ENCODE measurements at places on chromosomes 3 and 15. TPM values are rescaled to one million over a fixed set of nuclear protein-coding genes. Genes with fewer than 3 reads are reported as not detected.

Gene CCDC39
- total RNA-seq = not detected

Gene SPTSSB
- total RNA-seq = not detected

Gene SOX14
- not detected for total RNA-seq

Gene ALPK3
- 36.2 TPM for total RNA-seq

Gene MYEF2
- 54.8 TPM for total RNA-seq

Gene MYRIP
- total RNA-seq = 11.9 TPM

Gene GRAMD1C
- total RNA-seq = 17.0 TPM

Gene GOLGA8G
- total RNA-seq = not detected

Gene ACOX2
- 1.5 TPM for total RNA-seq

Gene RBP2
- not detected for total RNA-seq

Gene SCN5A
- total RNA-seq = 13.1 TPM

GRCh38 chr3:187995043-187995400 lies 158.9 kb upstream of the LPP start:
- DNase-seq = no peak

- no peak for DNase-seq
Measured at GRCh38 chr3:109995377-109995776, 658.0 kb upstream of the DPPA4 start.

GRCh38 chr3:31010491-31010890 lies 116.0 kb upstream of the GADL1 start:
- DNase-seq = peak; percentile 77

DNA sequence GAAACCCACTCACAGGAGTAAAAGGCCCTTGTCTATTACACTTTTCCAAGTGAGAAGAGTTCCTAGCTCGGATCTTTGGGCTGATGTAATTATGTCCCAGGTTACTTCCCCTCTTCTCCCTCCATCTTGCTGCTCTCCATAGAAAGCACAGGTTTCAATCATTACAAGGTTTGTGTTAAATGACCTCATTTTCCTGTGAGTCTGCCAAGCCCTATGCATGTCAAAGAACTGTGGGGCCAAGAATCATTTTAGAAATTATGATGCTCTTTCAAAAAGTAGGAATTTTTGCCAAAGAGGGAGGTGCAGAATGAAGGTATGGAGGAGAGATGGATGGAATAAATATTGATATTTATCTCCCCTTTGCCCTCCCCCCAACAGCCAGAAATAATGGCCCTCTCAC lies 129.3 kb upstream of the TPM1 start:
- no peak for DNase-seq

GRCh38 chr3:118239253-118239652 lies 795.4 kb downstream of the IGSF11 start:
- no peak for DNase-seq

GRCh38 chr3:152443212-152444023 lies 174.7 kb downstream of the MBNL1 start:
- DNase-seq = peak; percentile 42

GRCh38 chr15:49212897-49213296 lies 42.9 kb downstream of the GALK2 start:
- DNase-seq = no peak

DNA sequence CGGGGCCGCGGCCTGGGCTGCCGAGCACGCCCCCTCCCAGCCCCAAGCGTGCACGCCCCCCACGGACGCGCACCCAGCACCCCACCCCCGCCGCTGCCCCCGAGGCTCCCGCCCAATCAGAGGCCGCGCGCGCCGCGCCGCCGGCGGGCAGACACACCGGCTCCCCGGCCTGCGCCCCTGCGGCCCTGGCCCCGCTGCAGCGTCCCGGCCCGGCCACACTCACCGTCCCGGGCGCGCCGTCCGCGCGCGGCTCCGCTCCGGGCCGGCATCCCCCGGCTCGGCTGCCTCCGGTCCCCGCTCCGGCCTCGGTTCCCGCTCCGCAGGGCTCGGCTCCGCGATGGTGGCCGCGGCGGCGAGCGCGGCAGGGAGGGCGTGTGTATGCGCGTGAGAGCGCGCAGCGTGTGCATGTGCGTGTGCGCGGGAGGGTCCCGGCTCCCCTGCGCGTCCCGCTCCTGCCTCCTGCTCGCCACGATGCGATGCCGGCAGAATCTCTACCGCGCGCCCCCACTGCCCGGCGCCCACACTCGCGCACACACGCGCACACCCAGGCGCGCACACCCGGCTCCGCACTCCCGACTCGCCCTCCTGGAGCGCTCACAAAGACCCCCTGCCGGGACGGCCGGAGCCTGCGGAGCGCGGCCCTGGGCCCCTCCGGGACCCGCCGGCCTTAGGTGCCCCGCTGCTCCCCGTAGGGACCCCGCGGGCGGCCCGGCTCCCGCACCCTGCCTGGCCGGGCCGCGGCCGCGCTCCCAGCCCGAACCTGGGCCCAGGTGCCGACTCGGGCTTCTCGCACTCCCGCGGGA lies 186.5 kb upstream of the LINGO1 start:
- DNase-seq = no peak

GRCh38 chr15:27847775-27848710 lies 251.1 kb downstream of the OCA2 start:
- no peak for DNase-seq

- DNase-seq = no peak
Measured at GRCh38 chr15:52109559-52110451, 2.8 kb downstream of the BCL2L10 start.

- no peak for DNase-seq
Measured at GRCh38 chr3:140467104-140467577, 210.7 kb upstream of the TRIM42 start.

- peak; percentile 88 for DNase-seq
Measured at GRCh38 chr15:39595338-39596221, 14.7 kb downstream of the THBS1 start.

- DNase-seq = no peak
Measured at GRCh38 chr15:41903782-41904181, 9.9 kb upstream of the SPTBN5 start.

GRCh38 chr3:2098398-2099027 lies at the start of gene CNTN4:
Gene CNTN4, plus strand, starts transcription at chr3:2098866.
- DNase-seq = no peak

DNA sequence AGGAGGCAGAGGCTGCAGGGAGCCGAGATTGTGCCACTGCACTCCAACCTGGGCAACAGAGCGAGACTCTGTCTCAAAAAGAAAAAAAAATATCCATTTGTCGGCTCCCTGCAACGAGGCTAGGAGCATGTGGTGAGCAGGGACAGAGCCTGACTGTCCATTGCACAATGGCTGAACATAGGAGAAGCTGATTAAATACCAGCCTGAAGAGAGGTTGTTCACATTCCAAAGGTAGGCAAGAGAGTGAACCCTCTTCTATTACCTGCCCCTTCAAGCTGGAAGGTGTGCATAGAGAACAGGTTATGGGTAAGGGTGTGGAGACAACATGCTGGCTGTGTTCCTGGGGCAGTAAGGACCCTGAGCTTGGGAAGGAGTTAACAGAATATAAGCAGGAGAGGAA lies 78.7 kb downstream of the DAPK2 start:
- no peak for DNase-seq

DNA sequence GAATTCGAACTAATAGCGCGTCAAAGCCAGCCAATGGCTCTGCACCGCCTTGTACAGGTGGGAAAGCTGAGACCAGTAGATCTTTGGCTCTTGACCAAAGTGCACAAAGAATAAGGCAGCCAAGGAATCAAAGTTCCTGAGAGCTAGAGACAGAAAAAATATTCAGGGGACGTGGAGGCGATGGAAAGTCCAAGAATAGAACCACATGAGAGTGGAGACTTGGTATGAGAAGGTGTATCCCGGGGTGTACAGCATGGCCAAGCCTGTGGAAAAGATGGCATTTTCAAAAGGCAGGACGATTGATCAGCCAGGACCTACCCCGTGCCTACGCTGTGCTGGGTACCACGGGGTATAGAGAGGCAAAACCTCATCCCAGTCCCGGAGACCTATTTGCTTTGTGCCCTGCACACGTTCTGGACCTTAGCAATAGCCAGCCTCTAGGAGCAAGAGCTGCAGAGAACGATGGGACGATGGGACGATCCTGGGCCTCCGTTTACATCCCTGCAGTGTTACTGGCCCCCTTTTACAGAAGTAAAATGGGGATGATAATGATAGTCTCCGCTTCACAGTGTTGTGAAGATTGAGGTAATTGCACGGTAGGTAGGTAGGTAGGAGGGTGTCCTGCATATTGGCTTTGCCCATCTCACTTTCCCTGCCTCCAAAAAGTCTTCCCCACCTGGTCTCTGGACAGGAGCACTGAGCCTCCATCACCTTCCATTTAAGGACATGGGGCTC lies 583 bp upstream of the RBSN start:
- DNase-seq = no peak

DNA sequence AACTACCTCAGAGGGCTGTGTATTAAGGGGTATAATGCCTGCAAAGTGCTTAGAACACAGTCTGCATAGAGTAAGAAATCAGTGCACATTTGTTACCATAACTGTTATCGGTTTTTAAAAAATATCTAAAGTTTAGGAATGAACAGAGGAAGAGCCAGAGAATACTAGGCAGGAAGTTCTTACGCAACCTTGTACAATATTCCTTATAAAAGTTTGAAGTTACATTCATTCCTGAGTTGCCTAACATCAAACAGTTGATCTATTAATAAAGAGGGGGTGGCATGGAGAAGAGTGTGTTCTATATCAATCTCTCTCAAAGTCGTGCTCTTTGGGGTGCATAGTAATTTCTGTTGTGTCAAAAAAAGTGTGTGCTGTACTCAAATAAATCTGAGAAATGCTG lies 22.0 kb upstream of the PHLDB2 start:
- no peak for DNase-seq

GRCh38 chr3:3038201-3038991 lies 71.8 kb downstream of the IL5RA start:
- no peak for DNase-seq

DNA sequence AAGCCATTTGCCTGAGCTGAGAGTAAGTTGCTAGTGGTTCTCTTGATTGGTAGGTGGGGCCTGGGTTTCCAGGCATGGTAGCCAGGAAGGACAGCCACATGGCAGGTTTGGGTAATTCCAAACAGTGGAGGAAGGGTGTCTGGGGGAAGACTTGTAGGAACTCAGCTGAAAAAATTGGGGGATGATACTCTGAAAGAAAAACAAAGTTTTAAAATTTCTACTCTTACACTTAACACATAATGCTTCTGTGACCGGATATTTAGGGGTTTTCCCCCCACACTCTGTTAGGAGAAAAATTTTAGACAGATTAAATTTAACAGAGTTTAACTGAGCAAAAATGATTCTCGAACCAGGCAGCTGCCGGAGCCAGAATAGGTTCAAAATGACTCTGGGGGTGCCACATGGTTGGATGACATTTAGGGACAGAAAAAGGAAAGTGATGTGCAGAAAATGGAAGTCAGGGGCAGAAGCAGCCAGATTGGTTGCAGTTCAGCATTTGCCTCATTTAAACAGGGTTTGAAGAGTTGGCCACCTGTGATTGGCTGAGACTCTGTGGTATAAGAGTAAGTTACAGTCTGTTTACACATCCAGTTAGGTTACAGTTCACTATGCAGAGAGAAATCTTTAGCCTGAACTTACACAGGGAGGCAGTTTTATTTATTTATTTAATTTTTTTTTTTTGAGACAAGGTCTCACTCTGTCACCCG lies 8.1 kb downstream of the B2M start:
- no peak for DNase-seq

DNA sequence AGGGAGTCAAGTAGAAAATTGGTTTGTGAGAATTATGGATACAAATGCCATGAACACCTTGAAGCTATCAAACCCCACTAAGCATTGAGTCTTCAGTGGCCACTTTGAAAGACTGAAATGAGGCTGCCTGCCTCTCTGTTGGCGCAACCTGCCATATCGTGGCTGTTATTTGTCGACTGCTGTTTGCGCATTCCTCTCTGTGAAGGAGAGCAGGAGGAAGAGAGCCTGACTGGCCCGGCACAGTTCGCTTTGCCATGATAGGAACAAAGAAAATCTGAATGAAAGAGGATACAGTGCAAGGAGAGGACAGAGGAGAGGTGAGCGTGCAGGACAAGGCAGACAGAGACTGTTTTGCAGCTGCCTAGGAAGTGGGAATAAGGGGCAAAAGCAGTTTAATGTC lies 289.4 kb downstream of the RYR3 start:
- DNase-seq = no peak

GRCh38 chr3:30548600-30548999 lies 57.8 kb upstream of the TGFBR2 start:
- no peak for DNase-seq

Data from endothelial cell of umbilical vein (primary cell).